Right renal pelvis (tissue), 4 donors: ENCODE measurements at places on chromosomes 12 and 14. TPM values are rescaled to one million over a fixed set of nuclear protein-coding genes. Genes with fewer than 3 reads are reported as not detected.

GRCh38 chr14:87045956-87046355, 947.0 kb downstream of the GALC start:
- no peak for DNase-seq

GRCh38 chr12:12745576-12746211, 28.5 kb downstream of the CDKN1B start:
- no peak for DNase-seq

GRCh38 chr12:95703986-95704385, 86.6 kb downstream of the NTN4 start:
- DNase-seq: no peak

- peak; percentile 90 for DNase-seq
These were observed at the start of gene UBC for GRCh38 chr12:124914392-124915238. Gene UBC, minus strand, starts transcription at chr12:124914650. Its CDS starts 879 bp downstream, at chr12:124913771.

GRCh38 chr12:105240228-105240627, 4.3 kb upstream of the APPL2 start:
- DNase-seq: no peak

GRCh38 chr14:78202163-78202562, 32.0 kb downstream of the NRXN3 start:
- no peak for DNase-seq

DNA sequence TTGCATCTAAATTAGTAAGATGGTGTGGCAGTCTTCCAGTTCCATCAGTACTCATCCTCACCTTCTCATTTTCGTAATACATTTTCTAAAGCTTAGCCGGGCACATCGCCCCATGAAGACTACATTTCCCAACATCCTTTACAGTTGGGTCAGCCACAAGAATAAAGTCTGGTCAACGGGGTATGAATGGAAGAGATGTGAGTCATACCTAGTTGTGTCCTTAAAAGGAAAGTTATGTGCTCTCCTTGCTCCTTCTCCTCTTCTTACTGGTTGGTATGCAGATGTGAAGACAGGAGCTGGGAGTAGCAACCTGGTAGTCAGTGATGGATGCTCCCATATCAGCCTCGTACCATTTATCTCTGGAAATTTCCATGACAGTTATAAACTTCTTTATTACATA, 35.9 kb upstream of the EGLN3 start:
- DNase-seq: no peak

GRCh38 chr12:57993834-57994233, 52.5 kb downstream of the ATP23 start:
- DNase-seq: no peak

SLC38A4 gene
- polyA plus RNA-seq: 24.3 TPM

DNA sequence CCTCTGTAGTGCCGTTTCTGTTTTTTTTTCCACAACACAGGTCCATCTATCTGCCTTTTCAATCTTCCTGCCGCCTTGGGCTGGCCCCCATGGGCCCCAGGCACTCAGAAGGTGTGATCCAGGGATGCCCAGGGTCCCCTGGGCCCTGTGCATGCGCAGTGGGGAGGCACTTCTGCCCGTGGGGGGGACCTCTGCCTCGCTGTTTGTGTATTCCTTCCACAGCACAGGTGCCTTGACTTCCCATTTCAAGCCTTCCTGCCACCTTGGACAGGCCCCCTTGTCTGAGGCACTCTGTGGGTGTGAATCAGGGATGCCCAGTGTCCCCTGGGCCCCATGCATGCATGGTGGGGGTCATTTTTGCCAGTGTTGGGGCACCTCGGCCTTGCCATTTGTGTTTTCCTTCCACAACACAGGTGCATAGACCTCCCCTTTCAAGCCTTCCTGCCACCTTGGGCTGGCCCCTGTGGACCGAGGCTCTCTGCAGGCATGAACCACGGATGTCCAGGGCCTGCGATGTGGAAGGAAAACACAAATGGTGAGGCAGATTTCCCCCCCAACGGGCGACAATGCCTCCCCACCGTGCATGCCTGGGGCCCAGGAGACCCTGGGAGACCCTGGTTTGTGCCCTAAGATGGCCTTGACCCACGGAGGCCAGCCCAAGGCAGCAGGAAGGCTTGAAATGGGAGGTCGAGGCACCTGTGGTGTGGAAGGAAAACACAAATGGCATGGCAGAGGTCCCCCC, 366.5 kb downstream of the ALG10 start:
- DNase-seq: no peak

- DNase-seq: no peak
These were observed 59.4 kb downstream of the MYRFL start for GRCh38 chr12:69884386-69884785.

RPL36AL gene
- 210 TPM for polyA plus RNA-seq
